ENCODE measurements at places on chromosomes 3 and 15.
A peak's percentile ranks its signal among the peaks of the same experiment; 100 is the strongest.

DNA sequence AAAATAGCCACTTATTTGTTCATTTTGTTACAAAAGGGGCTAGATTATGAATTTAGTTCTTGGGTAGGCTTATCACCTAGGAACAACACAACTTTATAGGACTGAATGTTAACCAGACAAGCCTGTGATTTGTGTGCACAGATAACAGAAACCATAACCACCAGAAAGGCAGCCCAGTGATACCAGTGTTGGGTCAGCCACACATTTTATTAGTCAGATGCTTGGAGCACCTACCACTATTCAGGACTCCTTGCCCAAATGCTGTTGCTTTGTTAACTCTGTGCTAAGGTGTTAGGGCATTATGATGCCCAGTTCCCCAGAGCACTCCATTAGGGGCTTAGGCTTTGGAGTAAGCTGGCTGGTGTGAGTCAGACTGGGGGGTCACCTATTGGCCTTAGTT is 22.5 kb downstream of the PLCL2 start:
- no peak for DNase-seq

DNA sequence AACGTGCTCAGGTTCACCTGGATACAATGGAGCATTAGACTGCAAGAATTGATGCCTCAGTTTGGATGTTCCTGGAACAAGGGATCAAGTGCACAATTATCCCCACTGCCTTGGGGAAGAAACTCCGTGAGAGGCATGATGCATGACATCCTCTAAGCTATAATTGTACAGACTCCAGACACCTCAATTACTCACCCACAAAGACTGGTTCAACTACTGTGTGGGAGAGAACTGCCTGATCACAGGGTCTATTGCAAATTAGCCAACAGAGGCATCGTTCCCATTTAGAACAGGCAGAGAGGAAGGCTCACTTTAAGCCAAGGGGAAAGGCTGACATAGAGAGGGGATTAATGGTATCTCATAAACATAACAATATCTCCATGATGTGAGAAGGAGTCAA is 43.5 kb downstream of the ARRDC4 start:
- DNase-seq = peak; percentile 20

- DNase-seq = no peak
These were observed 75.6 kb upstream of the WNT5A start for GRCh38 chr3:55562700-55563099.

- no peak for DNase-seq
These were observed 219.9 kb downstream of the GAP43 start for GRCh38 chr3:115843206-115843605.

- no peak for DNase-seq
These were observed 294.2 kb upstream of the TBL1XR1 start for GRCh38 chr3:177491296-177492032.

DNA sequence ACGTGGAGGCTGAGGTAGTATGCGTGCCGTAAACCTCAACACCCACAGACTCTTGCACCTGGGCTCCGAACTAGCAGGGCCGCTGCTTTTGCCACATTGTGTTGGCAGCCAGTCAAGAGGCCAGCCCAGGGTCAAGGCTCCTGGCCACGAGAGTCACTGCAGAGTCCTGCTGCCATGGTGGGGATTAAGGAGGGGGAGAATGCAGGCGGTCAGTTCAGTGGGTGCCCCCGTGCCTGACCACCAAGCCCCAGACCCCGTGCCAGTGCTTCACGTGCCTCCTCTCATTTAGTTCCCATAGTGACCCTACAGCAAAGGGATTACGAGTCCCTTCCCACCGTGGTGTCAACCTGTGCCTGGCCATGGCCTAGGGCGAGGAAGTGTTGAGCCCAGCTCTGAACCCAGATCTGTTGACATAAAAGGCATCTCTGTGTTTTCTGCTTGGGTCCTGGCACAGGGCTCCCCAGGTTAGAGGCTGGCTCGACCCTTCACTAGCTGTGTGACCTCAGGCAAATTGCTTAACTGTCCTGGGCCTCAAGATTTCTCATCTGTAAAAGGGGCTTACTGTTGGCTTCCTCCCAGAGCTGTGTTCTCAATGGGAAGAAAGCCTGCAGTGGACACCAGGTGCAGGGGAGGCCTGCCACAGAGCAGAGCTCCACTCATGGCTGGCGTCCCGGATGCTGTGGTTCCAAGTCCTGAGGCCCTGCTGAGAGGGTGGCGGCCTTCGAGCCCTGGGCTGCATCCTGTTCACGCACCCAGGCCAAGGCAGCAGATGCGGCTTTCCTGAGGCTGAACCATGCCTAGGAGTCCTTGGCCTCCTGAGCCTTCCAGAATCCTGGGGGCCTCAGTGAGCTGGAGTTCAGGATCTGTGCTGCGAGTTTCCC is 32.8 kb downstream of the FBLN2 start:
- no peak for DNase-seq

DNA sequence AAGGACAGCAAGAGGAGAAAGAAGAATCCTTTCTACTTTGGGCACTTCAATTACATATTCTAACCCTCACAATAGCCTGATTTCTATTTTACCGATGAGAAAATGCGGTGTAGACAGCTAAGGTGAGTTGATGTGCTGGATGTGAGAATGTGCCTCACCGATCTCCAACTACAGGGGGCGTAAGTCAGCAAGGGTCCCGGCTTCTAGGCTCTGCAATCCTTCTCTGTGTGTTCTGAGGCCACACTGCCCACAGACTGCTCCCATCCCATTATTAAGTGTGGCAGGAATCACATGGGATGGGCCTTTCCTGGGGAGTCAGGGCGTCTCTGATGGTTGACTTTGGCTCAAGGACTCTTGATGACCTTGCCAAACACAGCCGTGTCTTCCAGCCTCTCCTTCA is 23.6 kb upstream of the RPL35A start:
- no peak for DNase-seq

GRCh38 chr3:163766112-163766511 is 1312.2 kb downstream of the SI start:
- DNase-seq = no peak

GRCh38 chr3:13749063-13749764 is 130.7 kb downstream of the WNT7A start:
- DNase-seq = no peak

DNA sequence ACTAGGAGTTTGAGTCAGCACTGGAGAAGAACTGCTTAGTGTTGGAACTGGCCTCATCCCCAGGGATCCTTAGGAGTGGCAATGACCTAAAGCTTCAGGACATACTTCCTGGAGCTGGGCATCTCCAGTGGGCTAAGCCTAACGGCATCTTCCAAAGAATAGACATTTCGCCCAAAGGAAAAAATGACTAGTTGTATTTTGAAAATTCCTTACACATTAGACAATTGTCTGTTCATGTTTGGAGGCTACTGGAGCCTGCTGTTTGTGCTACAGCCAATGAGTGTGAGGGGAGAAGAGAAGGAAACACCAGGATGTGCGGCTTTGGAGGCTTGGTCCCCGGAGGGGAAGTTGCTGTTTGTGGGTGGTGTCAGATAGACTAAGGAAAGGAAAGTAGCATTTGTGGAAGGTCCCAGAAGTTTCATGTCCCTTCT is 77.6 kb downstream of the POLR2M start:
- DNase-seq = no peak

GRCh38 chr3:171336406-171336805 is 123.8 kb downstream of the TNIK start:
- no peak for DNase-seq

DNA sequence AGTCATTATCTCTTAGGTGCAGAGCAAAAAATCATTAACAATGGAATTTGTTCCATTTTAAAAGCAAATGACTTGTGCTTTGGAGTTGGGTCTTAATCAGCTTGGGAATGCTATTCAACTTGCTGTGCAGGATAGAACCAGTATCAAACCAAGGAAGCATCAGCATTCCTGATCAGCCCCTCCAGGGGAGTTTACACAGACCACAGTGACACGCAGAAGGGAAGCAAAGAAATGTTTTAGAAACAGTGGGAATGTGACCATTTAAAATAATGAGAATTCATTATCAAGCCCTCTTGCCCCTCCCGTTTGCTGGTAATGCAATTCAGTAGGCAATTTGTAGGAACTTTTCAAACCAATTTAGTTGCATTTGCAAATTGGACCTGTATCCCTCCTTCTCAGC is 155.1 kb downstream of the LRTM1 start:
- no peak for DNase-seq

- DNase-seq = no peak
These were observed 220.5 kb downstream of the NECTIN3 start for GRCh38 chr3:111292117-111292516.

DNA sequence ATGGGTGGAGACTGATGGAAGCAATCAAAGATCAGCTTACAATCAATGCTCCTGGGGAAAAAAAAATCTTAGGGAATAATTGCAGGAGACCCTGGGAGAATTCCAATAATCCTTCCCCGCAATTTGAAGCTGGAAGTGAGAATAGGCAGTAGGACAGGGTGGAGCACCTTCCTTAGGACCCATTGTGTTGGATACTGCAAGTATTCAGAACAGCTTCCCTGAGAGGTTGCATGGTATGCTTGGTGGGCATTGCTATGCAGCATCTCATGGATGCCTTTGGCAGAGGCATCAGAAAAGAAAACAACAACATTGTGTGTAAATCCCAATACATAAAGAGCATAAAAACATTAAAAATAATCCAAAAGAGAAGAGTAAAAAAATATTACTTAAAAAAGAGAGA is 24.6 kb upstream of the DUT start:
- no peak for DNase-seq

GRCh38 chr3:57169872-57170623 is 4.9 kb upstream of the IL17RD start:
- peak; percentile 65 for DNase-seq

- DNase-seq = no peak
These were observed 39.9 kb downstream of the PLS1 start for GRCh38 chr3:142636050-142636449.

DNA sequence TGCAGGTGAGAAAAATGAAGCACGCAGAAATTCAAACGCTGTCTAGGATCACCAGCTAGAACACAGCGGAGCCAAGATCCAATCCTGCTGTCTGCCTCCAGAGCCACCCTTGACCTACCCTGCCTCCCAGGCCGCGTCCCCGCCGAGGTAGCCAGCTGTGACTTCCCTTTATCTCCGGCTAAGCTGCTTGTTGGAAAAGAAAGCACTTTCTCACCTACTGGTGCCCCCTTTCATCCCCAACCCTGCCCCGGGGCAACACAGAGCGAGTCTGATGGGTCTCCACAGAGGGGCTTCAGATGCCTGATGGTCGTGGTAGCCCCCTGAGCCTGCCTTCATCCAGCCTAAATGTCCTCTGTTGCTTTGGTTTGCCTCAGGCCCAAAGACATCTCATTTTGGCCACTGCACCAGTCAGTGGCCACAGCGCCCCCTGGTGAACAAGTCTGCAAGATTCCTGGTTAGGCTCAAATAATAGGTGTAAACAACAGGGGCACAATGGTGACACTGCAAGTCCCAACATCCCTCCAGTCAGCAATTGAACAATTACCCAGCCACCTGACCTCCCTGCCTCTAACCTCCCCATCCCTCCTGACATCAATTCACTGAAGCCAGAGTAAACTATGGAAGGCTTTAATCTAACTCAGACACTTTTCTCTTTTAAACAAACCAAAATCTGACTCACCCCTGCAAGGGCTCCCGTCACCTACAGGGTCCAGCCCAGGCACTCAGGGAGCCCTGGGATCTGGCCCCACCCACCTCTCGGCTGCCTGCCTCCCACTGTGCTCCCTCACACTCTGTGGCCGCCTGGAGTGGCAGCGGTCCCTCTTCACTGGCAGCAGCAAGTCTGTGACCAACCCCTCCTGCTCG is 27.3 kb upstream of the BCL2L10 start:
- peak; percentile 30 for DNase-seq

- no peak for DNase-seq
These were observed 697 bp upstream of the TRIM69 start for GRCh38 chr15:44735482-44736180.

DNA sequence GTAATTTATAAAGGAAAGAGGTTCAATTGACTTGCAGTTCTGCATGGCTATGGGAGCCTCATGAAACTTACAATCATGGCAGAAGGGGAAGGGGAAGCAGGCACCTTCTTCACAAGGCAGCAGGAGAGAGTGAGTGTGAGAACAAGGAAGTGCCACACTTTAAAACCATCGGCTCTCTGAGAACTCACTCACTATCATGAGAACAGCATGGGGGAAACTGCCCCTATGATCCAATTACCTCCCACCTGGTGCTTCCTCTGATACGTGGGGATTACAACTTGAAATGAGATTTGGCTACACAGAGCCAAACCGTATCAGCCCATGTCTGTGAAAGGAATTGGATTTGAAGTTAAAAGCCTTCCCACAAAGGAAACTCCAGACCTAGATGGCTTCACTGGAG is 39.1 kb downstream of the TKT start:
- no peak for DNase-seq

GRCh38 chr3:48614044-48614443 is 4.6 kb upstream of the UQCRC1 start:
- DNase-seq = no peak

- no peak for DNase-seq
These were observed 42.7 kb downstream of the STT3B start for GRCh38 chr3:31575448-31575847.

DNA sequence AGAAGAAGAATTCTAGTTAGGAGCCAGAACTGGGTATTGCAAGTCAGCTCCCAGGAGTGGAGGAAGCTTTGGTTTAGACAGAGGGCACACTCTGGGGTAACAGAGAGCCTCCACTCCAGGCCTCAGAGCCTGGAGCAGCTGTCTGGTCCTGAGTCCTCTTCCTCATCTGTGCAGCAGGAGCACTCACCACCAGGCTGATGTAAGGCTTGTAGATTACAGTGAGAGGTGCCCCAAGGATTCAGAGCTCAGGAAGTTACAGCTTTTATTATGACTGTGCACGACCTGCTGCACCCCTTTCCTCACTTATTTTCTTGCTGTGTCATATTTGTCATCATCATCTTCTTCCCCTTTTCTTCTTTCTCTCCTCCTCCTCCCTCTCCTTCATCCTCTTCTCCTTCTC is 210.4 kb downstream of the ATP10A start:
- DNase-seq = no peak

GRCh38 chr3:128763967-128764366 is 38.0 kb downstream of the RAB7A start:
- no peak for DNase-seq

GRCh38 chr3:12442654-12443501 is 41.4 kb upstream of the TSEN2 start:
- no peak for DNase-seq

DNA sequence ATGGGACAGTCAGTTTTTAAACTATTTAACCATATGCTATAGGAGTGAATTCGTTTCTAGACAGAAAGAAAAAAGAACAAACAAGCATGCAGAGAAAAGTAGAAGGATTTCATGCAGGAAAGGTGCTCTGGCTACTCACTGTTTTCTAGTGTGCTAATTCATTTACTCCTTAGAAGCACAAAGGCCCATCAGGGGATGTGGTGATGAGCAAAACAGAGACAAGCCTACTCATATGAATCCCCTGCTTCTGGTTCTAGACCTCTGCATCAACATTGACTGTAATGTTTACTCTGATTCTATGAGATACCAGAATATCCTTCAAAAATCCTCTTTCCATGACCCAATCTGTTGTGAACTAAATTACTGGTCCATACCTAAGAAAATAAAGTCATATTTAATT is 801.9 kb downstream of the PLOD2 start:
- no peak for DNase-seq

GRCh38 chr3:111595232-111595631 is at the start of gene ZBED2:
ZBED2 (minus strand) TSS chr3:111595346; CDS start chr3:111594201, 1,145 bp downstream.
- peak; percentile 64 for DNase-seq

Measured in kidney glomerular epithelial cell (primary cell).